HL-60 (cell line): ENCODE measurements at places on chromosomes 12 and 14.

DNA sequence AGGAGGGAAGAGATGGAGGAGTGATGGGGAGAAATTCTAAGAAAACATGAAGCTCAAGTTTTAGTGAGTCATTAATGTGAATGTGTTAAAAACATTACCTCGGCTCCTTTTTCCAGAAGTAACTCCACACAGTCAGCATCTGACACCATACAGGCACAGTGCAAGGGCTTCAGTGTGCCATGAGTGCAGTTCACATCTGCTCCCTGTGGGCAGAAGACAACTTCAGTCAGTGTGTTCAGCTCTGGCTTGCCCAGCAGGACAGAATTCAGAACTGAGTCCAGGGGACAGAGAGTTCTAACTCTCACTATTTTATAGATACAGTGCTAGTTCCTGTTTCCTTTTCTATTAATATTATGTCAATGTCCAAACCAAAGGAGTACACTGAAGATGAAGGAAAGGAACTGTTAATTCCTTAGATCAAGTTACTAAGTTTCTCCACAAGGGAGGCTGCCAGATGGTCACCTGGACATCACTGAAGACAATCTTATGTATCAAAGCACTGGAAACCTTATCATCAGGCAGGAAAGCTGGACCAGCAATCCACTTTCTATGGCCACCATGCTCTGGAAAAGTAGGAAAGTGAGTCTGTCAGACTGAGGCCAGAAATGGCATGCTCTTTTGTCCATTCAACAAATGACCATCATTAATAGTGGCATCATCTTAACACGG is 6.1 kb downstream of the ASB8 start:
- no peak for DNase-seq

GRCh38 chr14:63852271-63852816 is 460 bp upstream of the SYNE2 start:
- no peak for DNase-seq

DNA sequence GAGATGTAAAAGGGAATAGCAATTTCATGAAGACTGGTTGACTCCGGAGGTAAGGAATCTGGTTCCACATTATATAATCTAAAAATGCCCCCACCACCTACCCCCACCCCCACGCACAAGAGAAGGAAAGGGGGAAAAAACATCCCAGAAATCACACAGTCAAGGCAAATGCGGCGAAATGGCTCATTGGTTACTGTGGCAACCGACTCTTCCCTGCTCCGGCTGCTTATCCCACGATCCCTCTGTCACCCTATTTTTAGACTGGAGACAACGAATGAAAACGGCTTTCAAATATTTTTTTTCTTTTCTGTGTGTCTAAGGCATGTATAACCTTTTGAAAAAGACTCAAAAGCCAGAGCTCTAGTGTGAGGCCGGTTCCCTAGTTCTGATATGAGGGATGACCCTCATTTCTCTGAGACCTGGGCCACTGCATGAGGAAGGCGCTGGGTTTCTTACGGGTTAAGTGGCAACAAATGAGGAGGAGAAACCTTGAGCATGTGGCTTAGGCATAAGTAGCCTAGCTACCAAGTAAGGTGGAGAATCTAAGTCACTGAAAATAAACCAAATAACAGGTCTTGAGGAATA is 148.3 kb upstream of the GRIN2B start:
- no peak for DNase-seq

DNA sequence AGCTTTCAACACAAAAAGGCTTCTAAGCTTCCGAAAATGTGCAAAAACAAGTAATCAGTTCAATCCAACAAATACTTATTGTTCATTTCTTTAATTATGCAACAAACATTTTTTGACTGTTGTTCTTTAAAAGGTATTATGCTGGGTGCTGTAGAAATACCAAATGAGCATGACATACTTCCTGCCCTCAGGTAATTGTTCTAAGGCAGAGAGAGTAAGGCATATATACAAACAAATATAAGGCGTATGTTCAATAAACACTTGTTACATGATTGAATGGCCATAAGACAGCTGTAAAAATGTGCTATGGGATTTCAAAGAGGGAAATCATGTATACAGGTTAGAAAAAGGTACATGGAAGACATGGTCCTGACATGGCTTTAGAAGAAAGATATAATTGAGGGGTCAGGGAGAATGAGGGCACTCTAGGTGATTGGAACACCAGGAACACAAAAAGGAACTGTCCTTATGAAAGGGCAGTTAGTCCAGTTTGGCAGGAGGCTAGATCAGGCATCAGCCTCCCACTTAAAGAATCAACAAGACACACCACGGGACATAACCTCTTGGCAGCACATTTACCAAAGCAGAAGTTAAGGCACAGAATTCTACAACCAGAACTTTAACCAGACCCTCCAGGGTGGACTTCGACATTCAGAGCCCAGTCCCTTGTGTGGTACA is 135.8 kb upstream of the SCAF11 start:
- no peak for DNase-seq

GRCh38 chr12:104486943-104487819 is 30.4 kb downstream of the CHST11 start:
- DNase-seq: no peak

DNA sequence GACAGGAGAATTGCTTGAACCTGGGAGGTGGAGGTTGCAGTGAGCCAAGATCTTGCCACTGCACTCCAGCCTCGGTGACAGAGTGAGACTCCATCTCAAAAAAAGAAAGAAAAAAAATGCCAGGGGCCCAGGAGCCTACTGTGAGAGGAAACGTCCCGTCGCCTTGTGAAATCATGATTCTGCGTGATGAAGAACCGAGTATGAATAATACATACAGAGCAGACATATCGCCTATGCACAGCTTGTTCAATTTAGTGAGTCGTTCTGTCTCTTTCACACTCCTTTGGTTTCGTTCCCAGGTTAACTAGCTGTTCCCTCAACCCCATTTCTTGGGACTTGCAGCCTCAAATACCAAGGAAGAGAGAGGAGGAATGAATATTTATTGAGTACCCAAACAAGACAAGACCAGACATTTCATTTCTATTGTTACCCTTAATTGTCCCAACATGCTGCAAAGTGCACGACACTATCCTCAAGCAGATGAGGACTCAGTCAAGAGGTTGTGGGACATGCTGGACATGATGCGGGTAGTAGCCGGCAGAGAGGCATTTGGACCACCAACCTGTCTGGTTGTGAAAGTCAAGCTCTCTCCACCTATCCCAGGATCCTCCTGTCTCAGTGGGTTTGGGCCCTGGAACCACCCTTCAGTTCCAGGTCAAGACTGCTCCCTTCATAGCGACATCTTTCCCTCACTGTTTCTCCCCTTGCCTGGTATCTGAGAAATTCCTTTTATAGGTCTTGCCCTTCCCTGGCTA is 8.6 kb upstream of the CD27 start:
- no peak for DNase-seq

- DNase-seq: no peak
These were observed 221.5 kb downstream of the ERC1 start for GRCh38 chr12:1212526-1212925.
